ENCODE measurements at places on chromosomes 7 and 10. TPM values are rescaled to one million over a fixed set of nuclear protein-coding genes. Genes with fewer than 3 reads are reported as not detected.

CHPF2 gene
- polyA plus RNA-seq, result 19.2 TPM

DLX6 gene
- not detected for polyA plus RNA-seq

PRXL2A gene
- 54.6 TPM for polyA plus RNA-seq

CEP55 gene
- 0.20 TPM for polyA plus RNA-seq

AKR1C8 gene
- not detected for polyA plus RNA-seq

SEMA4G gene
- polyA plus RNA-seq, result 1.6 TPM

ASIC3 gene
- 3.7 TPM for polyA plus RNA-seq

PRSS37 gene
- not detected for polyA plus RNA-seq

SHH gene
- not detected for polyA plus RNA-seq

ZCCHC24 gene
- 22.4 TPM for polyA plus RNA-seq

ZP3 gene
- polyA plus RNA-seq, result 0.77 TPM

GRM8 gene
- polyA plus RNA-seq, result 0.16 TPM

GIMAP4 gene
- polyA plus RNA-seq, result 50.8 TPM

GDI2 gene
- polyA plus RNA-seq, result 21.8 TPM

HYAL4 gene
- not detected for polyA plus RNA-seq

TIMM23B gene
- 7.6 TPM for polyA plus RNA-seq

PTER gene
- polyA plus RNA-seq, result 3.7 TPM

SEMA3E gene
- polyA plus RNA-seq, result under 0.01 TPM

ANXA8L1 gene
- 0.04 TPM for polyA plus RNA-seq

TRIM73 gene
- polyA plus RNA-seq, result 2.6 TPM

DENND2A gene
- polyA plus RNA-seq, result 9.2 TPM

PNPLA8 gene
- 29.1 TPM for polyA plus RNA-seq

CYP3A4 gene
- not detected for polyA plus RNA-seq

NUPR2 gene
- not detected for polyA plus RNA-seq

HDAC9 gene
- polyA plus RNA-seq, result 8.0 TPM

SLC29A4 gene
- polyA plus RNA-seq, result 4.4 TPM

Data from heart right ventricle (tissue), 16 donors.